NCI-H1417 treated with DMSO at 0.1 percent for 48 hours (cell line): ENCODE measurements at places on chromosomes 12 and 14.

DNA sequence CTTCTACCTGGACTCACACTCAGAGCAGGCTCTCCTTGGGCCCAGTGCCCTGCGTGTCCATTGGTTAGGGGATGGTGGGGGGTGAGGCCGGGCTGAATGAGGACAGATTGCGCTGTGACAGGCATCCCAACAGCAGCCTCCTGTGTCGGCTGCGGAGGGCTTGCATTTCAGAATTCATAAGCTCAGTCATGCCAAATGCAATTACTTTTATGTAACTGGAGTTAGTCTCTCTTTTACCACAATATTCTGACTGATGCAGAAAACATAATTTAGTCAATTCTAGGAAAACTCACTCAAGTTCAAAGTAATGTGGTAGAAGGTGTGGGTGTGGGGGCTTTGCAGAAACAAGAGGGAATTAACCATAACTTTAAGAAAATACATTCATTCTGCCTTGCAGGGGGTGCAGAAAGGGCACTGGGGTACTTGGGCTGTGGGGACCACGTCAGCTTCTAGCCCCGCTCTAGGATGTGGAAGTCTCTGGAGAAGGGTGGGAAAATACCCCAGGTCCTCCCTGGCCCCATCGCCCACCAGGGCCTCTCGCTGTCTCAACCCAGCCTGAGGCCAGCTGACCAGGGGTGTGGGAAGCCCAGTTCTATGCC, 257.7 kb downstream of the ADGRD1 start:
- DNase-seq: no peak

GRCh38 chr12:130303781-130304180, 33.9 kb upstream of the PIWIL1 start:
- no peak for DNase-seq

DNA sequence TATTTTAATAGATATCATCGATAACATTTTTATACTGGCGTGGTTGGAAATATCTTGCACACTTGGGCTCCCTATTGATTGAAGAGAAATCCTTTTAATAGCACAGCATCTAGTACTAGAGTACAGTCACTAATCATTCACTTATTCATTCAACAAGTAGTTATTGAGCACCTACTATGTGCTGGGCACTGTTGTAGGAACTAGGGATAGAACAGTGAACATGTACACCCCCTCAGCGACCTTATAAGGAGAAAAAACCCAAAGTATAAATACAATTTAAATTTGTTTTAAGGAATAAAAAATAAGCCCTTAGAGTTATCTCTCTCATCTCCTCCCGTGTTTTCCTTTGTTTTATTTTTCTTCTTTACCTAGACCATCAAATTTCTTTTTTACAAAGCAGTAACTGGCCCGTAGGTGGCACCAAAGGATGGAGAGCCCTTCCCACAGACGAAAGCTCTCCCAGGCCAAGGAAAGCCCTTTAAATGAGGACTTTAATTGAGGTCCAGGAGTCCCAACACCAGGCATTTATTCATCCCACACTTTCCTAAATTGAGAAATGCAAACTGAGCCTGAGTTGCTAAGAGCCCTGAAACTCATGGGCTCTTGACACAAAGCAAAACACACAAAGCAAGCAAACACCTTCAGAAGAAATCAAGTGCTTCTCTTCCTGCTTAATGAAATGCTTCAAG, 29.0 kb downstream of the PEBP1 start:
- DNase-seq: no peak

GRCh38 chr12:114976372-114976771, 292.4 kb upstream of the TBX3 start:
- DNase-seq: no peak

DNA sequence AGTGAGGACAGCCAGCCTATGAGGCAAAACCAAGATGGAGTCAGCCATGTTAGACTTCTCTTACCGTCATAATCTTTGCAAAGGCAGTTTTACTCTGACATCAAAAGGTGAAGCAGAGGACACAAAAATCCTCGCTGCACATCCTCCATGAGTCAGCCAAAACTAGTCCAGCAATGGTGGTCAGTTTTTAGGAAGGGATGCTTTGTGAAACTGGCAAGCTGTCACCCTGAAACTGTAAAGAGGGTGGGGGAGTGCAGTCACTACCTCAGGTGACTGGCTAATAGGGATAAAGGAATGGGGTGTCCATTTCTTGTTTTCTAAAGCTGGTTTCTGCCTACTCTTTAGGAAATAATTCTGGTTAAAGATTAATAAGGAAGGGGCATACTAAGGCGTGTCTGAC, 5.4 kb upstream of the CIPC start:
- DNase-seq: no peak

DNA sequence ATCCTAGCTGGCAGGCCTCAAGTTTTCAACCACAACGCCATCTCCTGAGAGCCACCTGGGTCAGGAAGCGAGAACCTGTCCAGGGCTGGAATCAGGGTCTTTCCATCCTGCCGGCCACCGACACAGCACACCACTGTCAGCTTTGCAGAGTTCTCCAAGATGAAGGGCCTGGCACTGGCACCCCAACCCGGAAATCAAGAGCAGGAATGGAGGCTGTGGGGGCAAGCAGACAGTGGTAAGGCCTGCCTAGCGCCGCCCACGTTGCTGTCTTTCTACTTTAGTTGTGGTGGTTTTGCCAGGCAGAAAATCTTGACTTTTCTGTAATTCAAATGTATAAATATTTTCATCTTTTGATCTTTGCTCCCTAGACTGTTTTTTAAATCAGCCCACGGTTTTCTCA, 90.7 kb downstream of the ITPK1 start:
- DNase-seq: no peak

- DNase-seq: no peak
Measured at GRCh38 chr14:64569138-64569631, 19.4 kb downstream of the PPP1R36 start.

DNA sequence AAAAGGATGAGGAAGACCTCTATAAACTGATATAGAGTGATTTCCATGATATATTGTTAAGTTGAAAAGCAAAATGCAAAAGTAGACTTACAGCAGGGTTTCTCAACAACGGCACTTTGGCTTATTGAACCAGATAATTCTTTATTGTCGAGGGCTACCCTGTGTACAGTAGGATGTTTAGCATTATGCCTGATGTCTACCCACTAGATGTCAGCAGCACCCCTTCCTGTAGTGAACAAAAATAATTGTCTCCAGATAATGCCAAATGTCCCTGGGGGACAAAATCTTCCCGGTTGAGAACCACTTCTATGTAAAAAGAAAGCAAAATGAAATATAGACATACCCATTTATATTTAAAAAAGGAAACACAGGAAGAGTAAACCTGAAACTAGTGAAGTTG, 32.4 kb downstream of the ABCD2 start:
- no peak for DNase-seq

GRCh38 chr14:68863610-68864360, 70.9 kb upstream of the ZFP36L1 start:
- no peak for DNase-seq

GRCh38 chr14:56874375-56874774, 64.1 kb upstream of the OTX2 start:
- DNase-seq: no peak

GRCh38 chr14:58733451-58734208, 95.9 kb downstream of the DACT1 start:
- DNase-seq: no peak

DNA sequence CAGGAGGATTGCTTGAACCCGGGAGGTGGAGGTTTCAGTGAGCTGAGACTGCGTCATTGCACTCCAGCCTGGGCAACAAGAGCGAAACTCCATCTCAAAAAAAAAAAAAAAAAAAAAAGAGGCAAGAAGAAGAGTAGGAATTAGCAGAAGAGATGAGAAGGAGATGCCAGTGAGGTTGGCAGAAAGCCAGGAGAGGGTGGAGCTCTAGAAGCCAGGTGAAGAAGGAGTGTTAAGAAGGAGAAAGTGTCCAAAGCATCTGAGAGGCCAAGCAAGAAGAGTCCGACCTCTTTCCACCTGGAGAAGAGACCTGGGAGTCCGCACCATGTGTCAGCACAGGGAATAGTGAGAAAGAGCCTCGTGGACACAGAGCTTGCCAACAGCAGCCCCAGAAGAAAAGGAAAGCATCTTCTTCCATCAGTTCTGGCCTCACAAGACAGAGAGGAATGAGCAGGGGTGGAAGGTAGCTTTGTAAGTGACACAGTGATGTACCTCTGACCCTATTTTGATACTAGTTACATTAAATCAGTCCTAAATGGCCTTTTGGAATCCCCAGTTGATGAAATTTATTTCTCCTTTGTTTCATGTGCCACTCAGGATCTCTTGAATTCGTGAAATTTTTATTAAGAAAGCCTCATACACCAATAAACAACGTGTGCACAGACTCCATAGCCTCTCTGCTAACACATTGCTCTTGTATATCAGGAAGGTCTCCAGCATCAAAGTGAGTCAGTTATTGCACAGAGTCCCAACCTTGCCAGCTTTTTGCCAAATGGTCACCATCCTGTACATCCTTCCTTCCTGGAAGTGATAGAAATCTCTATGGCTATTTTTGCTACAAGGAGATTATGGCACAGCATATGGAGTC, 70.6 kb downstream of the SAMD4A start:
- no peak for DNase-seq

DNA sequence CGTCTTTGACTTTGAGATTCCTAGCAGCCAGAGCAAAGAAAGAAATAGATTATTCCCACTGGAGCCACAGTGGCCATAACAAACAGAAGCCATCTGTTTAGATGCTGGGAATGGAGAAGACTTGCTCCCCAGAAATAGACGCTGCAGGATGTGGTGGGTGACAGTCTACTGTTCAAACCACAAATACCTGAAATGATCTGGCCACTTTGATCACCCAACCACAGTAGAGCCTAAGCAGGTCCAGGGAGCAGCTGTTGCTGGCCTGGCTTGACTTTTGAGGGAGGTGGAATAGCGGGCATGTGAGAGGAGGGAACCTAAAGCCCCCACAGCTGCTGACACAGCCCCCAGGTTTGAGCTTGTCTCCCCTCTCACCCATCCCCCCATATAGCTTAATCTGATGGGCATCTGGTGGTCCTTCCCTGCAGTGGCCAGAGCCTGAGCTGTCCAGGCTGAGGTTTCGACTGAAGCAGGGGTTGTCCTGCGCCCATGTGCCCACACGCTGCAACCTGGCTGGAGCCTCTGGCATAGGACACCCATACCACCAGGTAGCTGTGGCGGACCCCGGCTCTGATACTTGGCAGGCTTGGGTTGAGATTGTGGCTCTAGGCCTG, 38.7 kb downstream of the SH2B3 start:
- no peak for DNase-seq

DNA sequence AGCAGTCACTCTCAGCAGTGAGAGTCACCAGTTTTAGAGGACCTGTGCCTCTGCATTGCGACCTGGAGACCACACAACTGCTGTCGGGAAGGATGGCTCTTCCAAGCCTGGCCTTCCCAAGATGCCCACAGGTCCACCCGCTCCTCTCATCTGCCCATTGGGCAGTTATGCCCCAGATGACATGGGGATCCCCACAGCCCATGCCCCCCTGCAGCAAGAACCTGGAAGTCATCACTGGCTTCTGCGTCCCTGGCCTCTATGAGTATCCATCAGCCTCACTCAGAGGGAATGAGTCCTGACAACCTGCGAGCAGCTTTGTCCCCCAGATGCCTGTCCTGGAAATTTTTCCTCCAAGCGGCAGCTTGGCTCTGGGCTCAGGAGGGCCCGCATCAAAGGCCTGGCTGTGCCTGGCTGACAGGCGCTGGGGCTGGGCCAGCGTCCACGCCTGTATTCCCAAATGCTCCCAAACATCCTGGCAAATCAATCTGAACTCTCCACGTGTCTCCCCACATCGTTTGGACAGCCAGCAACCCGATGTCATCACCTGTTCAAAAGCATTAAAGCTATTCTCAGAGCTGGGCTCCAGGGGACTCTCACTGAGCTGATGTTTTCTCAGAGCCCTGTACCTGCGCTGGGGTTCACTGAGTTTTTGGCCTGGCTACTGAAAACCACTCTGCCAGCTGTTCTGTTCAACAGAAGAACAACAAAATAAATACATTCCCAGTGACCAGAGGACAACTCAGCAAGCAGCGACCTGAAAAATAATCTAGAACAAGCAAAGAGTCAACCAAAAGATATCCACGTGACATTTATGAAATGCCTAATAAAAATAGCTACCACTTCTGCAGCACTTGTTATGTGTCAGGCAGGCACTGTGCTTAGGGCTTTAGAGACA, 57.8 kb downstream of the CLMN start:
- no peak for DNase-seq

DNA sequence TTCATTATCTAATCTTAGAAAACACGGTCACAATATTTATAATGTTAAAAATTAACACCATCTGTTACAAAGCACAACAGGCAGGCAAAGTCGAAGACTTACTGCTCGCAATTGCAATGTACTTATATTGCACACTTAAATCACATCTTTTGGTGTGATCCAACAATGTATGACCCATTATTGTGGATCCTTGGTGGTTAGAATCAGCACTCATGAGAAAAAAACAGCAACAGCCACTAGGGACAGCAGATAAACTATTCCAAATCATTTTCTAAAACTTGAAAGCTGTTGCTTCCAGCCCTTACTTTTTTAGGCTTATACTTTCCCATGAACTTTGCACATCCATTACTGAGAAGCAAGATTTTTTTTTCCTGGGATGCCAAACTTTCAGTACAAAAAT, 20.4 kb downstream of the COX16 start:
- no peak for DNase-seq

- DNase-seq: no peak
Measured at GRCh38 chr12:26791301-26791791, 41.6 kb downstream of the ITPR2 start.
